ENCODE measurements at places on chromosomes 6 and 20. TPM values are rescaled to one million over a fixed set of nuclear protein-coding genes. Genes with fewer than 3 reads are reported as not detected.

ZFP57 gene
- not detected for polyA plus RNA-seq

ZC3H12D gene
- polyA plus RNA-seq: 0.05 TPM

DZANK1 gene
- polyA plus RNA-seq: 4.6 TPM

CST1 gene
- not detected for polyA plus RNA-seq

PKHD1 gene
- polyA plus RNA-seq: under 0.01 TPM

SOX18 gene
- not detected for polyA plus RNA-seq

NKX2-2 gene
- polyA plus RNA-seq: not detected

GRCh38 chr20:56766528-56766927, 137.4 kb downstream of the TFAP2C start:
- no peak for DNase-seq

- no peak for DNase-seq
Observed at GRCh38 chr6:139457476-139457875, 83.0 kb upstream of the CITED2 start.

GRCh38 chr6:125793280-125793679, 2.5 kb downstream of the NCOA7 start:
- peak; percentile 33 for DNase-seq

DNA sequence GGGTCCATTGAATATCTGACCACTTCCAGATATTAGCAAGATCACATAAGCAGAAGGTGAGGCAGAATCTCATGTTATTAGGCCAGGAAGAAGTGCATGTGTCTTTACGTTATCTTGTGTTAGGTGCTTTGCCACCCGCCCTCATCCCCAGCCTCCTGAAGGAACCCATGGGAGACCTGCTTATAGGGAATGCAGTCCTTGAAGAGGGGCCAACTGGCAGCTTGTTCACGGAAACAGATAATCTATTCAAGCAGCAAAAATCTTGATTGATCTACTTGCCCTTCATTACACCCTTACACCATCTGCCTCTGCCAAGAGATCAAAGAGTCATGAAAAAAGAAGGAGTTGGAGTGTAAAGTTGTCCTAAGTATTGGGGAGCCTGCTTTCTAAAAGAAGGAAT, 576.4 kb downstream of the HTR1B start:
- DNase-seq: no peak

- DNase-seq: peak; percentile 34
Observed at GRCh38 chr6:46655803-46656202, 3.0 kb downstream of the SLC25A27 start.

DNA sequence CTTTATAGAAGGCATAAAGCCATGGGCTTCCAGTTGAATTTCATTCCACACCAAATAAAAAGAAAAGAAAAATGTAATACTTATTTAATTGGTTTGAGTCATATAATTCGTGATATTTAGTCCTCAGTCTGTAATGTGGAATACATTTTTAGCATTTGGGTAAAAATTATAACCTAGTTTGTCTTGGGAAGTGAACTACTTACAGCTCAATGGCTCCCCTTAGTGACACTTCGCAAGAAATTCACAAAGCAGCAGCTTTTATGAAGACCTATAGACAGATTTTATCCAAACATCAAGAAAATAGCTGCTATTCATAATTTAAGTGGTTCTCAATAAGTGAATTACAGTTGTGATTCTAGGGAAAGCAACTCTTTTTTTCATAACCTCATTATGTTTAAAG, 72.1 kb downstream of the RSPO3 start:
- no peak for DNase-seq

- peak; percentile 6 for DNase-seq
Observed at GRCh38 chr20:59807909-59808728, 125.3 kb downstream of the SYCP2 start.

DNA sequence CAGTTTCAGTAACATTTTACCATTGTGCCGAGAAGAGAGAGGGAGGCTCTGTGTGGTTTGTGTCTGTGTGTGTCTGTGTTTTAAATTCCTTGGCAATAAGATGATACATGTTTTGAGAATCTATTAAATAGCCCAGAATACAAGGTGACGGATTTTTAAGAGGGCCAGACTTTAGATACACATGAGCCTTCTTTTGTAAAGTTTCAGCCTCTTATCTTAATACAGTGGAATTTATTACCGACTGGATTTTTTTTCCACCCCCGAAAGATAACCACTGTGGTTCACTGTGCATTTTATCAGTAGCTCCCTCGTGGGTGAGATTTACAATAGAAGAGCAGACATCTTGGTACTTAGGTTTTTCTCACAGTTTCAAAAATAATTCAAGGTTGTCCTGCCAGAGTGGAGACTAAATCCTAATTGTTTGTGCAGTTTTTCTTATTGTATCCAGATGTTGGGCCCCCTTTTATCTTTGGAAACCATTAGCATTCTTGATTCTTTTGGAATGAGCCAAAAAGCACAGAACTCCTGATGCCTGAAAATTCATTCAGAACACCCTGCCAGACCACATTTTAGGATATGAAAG, 49.9 kb downstream of the STK4 start:
- DNase-seq: no peak

GRCh38 chr20:24153101-24154040, 164.8 kb upstream of the GGTLC1 start:
- no peak for DNase-seq

- DNase-seq: no peak
Observed at GRCh38 chr20:61385296-61385695, 133.2 kb downstream of the CDH4 start.

GRCh38 chr20:2745060-2745910, 52.7 kb downstream of the EBF4 start:
- no peak for DNase-seq
